CD4-positive, alpha-beta T cell (primary cell): ENCODE measurements at places on chromosomes 5 and 9. TPM values are rescaled to one million over a fixed set of nuclear protein-coding genes. Genes with fewer than 3 reads are reported as not detected.

DNA sequence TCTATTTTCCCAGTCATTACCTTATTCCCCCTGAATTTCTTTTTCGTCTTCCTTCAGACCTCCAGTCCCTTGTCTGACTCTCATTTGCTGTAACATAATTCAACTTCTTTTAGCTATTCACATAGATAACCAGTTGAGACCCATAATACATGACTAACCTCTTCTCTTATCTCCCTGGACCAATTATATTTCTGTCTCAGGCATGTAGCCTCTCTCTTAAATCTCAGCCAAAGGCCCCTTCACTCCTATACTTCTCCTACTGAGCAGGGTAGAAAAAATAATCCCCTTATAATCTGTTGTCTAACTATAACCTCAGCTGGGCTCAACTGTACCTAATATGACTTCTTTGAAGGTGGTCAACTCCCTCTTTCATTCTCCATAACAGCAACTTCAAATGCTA, 20.9 kb downstream of the RANBP6 start:
- no peak for DNase-seq
- H3K27ac ChIP-seq = no peak overlapping the region
- no peaks in the 10 kb centered on the region for H3K27me3 ChIP-seq
- H3K4me3 ChIP-seq = no peak overlapping the region
- H3K4me1 ChIP-seq = peaks cover 3% of the 10 kb centered on the region

DNA sequence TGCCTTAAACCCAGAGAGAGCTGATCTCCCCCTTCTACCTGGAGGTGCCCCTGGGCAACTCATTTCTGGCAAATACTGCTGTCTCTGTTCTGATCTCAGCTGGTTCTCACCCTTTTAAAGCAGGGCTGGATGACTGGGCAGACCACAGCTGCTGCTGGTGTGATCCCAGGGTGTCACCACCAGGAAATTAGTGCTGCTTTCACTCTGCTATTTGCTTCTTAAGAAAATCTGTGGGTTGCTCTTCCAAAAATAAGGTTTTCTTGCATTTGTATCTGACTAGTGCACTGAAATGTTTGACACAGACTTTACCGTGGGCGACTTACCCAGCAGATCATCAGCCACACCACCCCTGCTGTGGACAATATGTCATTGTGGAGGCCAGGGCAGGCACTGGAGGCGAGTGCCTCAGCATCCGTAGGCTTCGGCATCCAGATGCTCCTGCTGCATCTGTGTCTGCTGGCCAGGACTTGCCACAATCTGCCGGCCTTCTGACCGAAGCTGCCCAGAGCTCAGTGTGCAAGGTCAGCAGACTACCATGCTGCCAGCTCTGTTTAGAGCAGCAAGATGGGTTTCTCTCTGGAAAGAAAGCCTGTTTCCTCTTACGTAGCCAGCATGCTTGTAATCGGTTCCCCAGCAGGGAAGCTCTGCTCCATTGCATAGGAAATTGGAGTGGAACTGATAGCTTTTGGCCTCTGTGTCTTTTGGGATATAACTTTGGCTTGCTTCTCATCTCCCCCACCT, 13.6 kb downstream of the ARHGAP26 start:
- H3K27ac ChIP-seq = peak overlapping the region; percentile 14
- H3K27me3 ChIP-seq = no peaks in the 10 kb centered on the region
- DNase-seq = peak; percentile 44
- H3K4me3 ChIP-seq = peak overlapping the region; percentile 32
- peaks cover 44% of the 10 kb centered on the region for H3K4me1 ChIP-seq

GRCh38 chr5:118479285-118479684, 509.1 kb downstream of the DTWD2 start:
- no peaks in the 10 kb centered on the region for H3K4me1 ChIP-seq
- H3K27ac ChIP-seq = no peak overlapping the region
- no peaks in the 10 kb centered on the region for H3K27me3 ChIP-seq
- no peak for DNase-seq

DNA sequence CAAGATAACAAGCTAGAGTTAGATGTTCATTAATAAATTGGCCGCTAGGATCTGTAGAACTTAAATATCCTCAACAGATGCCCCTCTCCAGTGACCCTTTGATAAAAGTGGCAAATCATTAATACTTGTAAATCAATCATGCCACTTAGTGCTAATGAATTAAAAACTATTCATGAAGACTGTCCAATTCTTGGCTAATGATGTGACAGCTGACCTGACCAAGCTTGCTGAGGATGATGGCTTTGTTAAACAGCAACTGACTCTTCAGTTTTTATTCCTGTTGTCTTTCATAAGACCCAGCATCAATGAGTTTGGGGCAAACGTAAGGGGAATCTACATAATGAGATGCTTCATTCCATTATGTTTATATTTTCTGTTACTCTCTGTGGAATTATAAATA, 396.8 kb upstream of the NMUR2 start:
- H3K4me3 ChIP-seq = no peak overlapping the region
- no peak for DNase-seq
- no peaks in the 10 kb centered on the region for H3K36me3 ChIP-seq
- no peaks in the 10 kb centered on the region for H3K27me3 ChIP-seq

DNA sequence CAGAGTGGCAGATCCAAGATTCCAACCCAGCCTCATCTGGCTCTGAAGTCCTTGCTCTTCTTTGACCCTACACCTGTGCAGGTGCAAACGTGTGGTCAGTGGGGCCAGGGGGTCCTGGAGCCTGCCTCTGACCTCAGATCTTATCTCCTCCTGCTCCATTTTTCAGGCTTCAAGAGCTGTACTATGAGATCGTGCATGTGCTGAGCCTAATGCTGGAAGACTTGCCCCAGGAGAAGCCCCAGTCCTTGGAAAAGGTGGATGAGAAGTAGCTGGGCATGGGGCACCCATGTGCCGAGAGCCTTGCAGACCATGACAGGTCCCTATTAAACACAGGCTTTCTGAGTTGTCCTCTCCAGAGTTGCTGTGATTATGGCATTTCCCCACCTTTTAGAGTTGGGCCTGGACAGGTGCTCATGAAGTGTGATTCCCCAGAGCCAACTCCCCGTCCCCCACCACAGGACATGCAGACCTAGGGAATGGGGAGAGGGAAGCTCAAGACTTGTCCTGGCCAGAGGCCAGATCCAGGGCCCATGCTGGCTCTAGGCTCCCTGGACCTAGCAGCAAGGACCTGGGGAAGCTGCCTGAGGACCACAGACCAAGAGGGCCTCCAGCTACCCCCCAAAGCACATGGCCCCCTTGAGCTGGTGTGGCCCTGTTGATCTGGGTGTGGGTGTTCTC, 22.5 kb downstream of the PITX1 start:
- H3K27me3 ChIP-seq = no peaks in the 10 kb centered on the region
- H3K4me1 ChIP-seq = no peaks in the 10 kb centered on the region
- no peaks in the 10 kb centered on the region for H3K36me3 ChIP-seq
- no peak overlapping the region for H3K27ac ChIP-seq
- H3K4me3 ChIP-seq = no peak overlapping the region

DNA sequence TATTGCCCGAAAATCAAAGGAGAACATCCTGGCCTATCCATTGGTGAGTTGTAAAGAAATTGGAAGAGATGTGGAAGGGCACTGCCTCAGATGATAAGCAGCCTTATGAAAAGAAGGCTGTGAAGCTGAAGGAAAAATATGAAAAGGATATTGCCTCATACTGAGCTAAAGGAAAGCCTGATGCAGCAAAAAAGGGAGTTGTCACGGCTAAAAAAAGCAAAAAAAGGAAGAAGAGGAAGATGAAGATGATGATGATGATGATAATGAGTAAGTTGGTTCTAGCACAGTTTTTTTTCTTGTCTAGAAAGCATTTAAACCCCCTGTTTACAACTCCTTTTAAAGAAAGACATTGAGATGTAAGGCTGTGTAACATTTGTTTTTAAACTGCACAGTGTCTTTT, 59.8 kb upstream of the ZBED3 start:
- DNase-seq = no peak
- H3K27me3 ChIP-seq = no peaks in the 10 kb centered on the region

The GKAP1 gene
- 7.3 TPM for total RNA-seq

The SLC36A2 gene
- total RNA-seq = not detected

The TRIM7 gene
- 3.8 TPM for total RNA-seq

The ARSB gene
- 5.2 TPM for total RNA-seq
